PC-9 (cell line): ENCODE measurements at places on chromosomes 2 and 18. TPM values are rescaled to one million over a fixed set of nuclear protein-coding genes. Genes with fewer than 3 reads are reported as not detected.

UGT1A5 gene
- 71.3 and 91.2 TPM in 2 replicates for total RNA-seq

DNA sequence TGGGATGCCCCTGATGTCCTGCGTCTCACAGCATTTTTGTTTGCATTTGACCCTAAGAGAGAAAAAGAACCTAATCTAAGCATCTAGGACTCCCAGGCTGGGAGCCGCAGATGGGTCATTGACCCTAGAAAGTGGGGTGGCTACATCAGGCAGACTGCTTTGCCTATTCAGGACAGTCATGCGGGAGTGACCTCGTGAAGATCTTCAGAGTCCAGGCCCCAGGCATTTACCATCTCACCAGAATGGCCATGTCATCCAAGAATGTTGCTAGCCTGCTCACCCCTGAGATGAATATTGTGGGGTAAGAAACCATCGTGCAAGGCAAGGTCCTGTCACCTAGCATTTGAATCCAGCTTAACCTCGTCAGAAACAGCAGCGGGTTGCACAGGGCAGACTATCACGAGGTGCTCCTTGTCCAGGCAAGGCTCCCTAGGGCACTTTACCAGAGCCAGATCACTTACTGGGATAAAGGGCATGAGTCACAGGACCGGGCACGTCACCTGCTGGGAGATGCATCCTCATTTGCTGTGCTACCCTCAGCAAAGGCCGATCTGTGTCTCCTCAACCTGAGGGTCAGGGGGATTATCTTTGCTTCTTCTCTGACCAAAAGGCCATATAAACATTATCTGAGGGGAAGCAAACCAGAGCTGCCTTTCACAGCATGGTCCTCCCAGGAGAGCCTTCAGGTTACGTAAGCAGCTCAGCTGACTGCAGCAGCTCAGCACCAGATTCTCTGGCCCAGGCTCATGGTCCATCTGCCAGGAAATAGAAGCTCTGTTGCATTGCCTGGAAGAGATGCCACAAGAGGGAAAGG, 162.3 kb downstream of the ACKR3 start:
- DNase-seq = peak; percentile 61

DNA sequence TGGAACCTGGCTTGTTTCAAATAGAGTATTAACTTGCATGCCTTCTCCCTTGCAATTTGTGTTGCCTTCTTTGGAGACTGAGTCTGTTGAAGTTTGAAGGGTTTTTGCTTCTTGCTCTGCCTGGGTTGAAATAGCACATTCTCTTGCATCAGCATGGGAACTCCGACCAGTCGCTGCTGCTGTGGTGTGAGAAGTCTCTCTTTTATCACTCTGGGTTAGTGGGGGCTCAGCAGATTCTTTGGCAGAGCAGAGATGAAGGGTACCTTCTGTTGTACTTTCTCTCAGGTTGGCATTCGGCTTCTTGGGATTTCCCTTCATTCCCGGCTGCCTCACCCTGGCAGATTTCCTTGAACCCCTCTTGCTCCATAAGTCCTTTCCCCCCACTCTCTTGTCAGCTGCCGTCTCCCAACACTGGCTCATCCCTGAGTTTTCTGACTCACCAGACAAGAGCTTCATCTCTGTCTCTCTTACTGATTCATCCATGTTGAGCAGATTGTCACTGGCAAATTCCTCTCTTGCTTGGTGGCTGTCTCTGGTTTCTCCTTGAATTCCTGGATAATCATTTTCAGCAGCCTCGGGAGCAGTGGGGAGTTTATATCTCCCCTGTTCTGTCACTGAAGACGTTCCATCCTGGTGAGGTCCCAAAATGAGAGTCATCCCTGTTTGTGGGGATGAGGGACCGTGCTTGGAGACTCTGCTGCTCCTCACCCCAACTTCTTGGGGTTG, 49.9 kb downstream of the ALPK2 start:
- no peak for DNase-seq

DNA sequence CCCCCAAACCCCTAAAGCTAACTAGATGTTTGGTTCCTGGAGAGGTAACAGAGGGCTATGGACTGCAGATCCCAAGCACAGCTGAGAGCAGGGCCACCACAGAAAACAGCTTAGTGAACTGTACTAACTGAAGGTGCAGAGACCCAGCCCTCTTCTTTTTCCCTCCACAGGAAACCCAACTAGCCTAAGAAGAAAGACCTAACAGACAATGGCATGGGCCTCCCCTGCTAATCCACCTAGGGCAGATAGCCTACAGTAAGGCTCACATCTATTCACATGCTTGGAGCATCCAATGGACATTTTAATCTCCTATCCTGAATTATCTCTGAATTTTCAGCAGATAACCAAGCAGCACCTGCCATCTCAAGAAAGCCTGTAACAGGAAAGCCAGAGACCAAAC, 8.8 kb upstream of the FECH start:
- DNase-seq = no peak

DNA sequence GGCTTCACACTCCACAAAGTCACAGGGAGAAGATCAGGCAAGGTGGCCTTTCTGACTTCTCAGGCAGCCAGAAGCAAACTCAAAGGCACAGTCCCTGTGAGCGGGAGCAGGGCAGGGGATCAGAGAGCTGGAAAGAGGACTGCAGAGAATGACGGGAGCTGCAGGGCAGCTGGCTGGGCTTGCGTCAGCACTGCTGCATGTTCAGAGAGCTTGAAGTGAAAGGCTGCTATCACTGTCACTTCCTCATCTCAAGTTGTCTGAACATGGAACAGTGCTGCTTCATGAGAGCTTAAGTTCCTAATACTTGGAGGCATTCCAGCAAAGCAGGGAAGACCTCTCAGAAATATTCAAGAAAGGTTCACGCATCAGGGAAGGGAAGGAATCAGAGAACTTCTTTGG, 20.4 kb downstream of the TGFBRAP1 start:
- DNase-seq = no peak

DNA sequence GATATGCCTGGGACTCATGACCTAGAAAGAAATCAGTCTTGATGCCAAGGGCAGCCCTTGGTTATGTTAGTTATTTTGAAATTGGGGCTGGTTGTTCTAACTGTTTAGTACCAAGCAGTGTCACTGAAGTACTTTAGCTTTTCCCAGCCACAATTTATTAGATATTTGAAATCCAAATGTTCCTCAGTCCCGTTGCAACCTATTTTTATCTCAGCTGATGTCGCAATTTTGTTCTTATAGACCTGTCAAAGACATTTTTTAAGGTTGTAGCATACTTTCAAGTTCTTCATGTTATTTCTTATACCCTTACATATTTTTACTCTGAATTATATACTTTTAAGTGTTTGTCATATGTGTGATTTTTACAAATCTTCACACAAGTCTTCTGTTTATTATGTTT, 100.1 kb downstream of the LRP1B start:
- no peak for DNase-seq

- no peak for DNase-seq
Measured at GRCh38 chr2:3634596-3635121, 23.3 kb upstream of the ALLC start.

DNA sequence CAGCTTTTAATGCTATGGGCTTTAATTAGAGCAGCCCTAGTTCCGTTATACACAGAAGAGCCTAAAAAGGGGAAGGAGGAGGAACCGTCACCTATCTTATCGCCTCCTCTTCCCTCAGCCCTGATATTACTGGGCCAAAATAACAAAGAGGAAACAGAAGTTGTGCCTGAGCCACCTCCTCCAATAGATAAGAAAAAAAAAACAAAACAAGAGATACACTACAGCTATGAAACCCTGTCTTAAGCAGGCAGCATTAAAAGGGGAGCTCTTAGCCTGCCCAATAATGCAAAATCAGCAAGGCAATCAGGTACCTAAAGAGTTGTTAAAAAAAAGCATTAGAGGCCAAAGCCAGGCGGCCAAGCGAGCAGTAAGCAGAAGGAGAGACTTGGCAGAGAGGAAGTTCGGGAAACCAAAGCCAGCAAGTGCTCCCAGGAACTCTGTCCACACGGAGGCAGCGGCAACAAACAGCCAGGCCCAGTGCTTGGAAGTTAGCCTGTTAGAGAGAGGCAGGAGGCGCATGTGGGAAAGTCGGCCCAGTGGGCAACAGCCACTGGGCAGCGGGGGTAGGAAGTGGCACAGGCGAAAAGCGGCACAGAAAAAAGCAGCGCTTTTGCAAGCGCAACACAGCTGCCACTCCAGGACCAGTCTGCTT, 41.8 kb upstream of the PDK1 start:
- DNase-seq = no peak

DNA sequence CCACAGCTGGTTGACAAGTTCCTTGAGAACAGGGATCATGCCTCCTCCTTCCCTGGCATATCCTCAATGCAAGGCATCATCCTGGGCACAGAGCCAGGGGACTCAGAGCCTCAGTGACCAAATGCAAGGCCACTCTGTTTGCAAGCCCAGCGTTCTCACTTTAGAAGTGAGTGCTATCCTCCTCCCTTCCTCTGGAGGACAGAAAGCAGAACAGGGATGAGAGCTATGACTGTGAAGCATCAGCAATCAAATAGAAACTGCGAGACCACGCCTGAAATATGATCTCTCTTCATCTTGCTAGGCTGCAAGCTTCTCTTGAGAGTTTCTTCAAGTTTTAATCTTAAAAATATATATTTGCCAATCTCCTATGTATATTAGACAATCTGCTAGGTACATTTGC, 119.8 kb downstream of the LRATD1 start:
- no peak for DNase-seq

DNA sequence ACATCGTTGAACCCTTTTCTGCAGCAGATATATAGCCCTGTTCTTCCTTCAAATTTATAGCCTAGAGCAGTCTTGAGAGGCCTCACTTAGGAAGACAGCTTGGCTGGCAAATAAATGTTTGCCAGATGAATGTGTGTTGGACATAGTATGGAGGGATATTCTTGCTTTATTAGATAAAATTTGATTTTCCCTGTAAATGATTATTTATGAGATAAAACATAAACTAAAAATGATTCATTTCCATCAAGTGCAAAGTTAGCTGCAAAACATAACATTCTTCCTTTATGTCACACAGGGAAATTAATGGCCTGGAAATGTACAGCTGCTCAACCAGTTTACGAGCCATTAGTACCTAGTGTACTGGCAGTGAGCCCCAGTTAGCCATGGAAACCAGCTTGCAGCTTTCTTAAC, 82.5 kb downstream of the LIMS1 start:
- no peak for DNase-seq

DNA sequence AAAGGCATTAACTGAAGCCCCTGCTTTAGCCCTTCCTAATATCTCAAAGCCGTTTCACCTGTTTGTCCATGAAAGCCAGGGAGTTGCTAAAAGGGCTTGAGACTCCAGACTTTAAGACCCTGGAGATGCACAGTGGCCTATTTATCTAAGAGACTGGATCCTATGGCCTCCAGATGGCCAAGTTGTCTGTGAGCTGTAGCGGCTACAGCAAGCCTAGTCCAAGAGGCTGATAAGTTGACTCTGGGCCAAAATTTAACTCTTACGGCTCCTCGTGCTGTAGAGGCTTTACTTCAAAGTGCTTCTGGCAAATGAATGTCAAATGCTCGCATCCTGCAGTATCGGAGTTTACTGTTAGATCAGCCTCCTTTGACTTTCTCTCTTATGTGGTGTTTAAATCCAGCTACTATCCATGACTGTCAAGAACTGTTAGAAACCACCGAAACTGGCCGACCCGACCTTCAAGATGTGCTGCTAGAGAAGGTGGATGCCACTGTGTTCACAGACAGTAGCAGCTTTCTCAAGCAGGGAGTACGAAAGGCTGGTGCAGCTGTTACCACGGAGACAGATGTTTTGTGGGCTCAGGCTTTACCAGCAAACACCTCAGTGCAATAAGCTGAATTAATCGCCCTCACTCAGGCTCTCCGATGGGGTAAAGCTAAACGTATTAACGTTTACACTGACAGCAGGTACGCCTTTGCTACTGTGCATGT, 336.7 kb upstream of the CNTNAP5 start:
- no peak for DNase-seq

GRCh38 chr2:131413785-131414184, 49.8 kb upstream of the RAB6D start:
- no peak for DNase-seq
